ENCODE measurements at places on chromosomes 6 and 20.

DNA sequence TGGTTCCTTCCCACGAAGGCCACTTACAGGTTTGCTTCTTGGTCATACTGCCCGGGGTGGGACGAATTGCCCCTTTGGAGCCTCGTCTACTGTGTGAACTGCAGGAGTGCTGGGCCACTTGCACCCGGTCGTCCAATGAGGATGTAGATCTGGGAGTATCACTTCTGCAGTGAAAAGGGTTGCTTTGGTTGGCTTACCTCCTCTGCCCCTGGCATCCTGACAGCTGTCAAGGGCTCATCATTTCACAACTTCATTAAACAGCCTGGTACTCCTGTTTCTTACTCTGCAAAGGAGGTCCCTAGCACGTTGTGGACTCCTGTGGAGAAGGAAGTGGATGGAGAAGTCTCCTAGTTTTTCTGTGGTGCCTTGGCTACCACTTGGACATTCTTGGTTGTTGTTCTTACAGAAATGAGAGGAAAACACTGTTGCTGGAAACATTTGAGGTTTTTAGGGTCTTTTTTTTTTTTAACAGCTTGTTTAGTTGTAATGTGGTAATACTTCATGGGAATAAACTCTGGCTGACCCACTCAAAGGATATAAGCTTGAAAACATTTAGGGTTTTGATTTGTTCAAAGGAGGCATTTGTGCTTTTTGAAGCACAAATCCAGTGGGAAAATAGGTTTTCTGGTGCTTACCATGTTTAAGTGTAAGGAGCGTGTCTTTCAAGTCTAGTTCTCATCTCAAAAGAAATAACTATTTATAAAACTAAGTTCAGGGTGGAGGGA lies 60.7 kb downstream of the AKAP12 start:
- no peak for DNase-seq

- no peak for DNase-seq
Measured at GRCh38 chr6:73704260-73704659, 8.3 kb downstream of the CD109 start.

DNA sequence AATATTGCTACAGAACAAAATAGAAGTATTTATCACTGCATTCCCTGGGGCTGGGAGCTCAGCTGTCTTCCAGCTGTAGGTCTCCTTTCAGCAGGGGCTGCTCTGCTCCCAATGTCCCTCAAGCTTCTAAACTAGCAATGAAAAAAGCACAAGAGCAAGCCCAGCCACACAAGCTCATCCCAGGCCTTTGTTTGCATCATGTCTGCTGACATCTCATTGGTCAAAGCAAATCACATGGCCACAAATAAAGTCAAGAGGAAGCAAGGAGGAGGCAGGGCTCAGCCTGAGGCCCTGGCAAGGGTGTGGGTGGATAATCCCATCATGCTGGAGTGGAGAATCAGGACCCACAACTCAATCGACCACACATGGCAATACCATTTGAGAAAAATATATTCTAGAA lies 2.2 kb upstream of the BFSP1 start:
- DNase-seq = no peak

- no peak for DNase-seq
Measured at GRCh38 chr20:62792182-62792939, 3.9 kb upstream of the MRGBP start.

- DNase-seq = peak; percentile 91
Measured at GRCh38 chr6:39934131-39934757, at the start of gene MOCS1. Gene MOCS1 (minus strand): TSS chr6:39934462. CDS start chr6:39934417, 45 bp downstream.

Measured in left cardiac atrium (tissue), 4 donors.